ENCODE measurements at places on chromosomes 1 and 21.

DNA sequence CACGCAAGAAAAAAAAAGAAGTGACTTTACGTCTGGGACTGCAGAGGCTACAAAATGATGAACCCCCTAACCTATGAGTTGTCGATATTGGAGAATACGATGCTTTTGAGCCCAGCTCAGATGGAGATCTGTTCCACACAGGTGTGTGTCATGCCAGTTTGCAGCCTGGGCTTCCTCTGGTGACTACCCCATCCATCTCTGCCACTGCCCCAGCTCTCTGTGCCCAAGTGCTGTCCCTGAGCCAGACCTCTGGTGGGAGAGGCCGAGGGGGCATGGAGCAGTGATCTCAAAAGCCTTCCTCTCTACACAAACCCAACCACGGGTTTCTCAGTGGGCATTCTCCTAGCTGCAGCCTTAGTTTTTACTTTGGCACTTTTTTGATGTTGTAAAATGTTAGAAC lies 141.0 kb downstream of the CLIC6 start:
- DNase-seq = no peak

GRCh38 chr1:96688767-96689166 lies 32.8 kb upstream of the PTBP2 start:
- DNase-seq = no peak

DNA sequence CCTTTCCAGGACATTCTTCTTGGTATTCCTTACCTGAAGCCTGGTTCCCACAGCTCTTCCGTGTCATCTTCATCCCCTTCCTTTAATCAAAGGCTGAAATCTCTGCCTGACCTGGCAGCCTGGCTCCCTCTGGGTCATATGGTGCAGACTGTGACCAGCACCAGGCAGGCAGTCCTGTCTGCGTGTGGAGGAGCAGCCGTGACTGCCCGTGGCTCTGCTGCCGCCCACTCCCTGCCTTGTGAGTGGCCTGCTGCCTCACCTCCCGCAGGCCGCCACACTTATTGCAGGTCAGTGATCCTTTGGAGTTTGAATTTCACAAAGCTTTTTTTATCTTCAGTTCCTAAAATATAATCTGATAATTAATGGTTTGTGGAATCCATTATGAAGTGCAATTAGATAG lies 36.2 kb upstream of the EPHA8 start:
- DNase-seq = no peak

DNA sequence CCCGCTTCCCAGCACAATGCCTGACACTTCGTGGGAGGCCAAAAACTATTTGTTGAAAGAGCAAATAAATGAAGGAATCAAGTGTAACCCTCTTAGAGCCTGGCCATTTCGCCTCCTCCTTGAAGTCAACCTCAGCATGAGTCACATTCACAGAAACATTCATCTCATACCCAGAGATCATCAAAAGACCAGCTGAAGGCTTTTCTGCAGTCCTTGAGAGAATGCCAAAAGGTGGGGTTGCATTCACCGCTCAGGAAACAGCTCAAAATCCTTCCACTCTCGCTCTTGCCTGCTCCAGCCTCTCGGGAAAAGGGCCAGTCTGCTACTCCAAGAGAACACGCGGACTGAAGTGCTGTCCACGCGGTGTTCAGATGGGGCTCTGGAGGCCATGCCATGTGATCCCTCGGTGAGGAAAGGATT lies 90.0 kb downstream of the VWA5B1 start:
- no peak for DNase-seq

All from thymus (tissue), 14 donors.